ENCODE measurements at places on chromosomes 7 and 10. TPM values are rescaled to one million over a fixed set of nuclear protein-coding genes. Genes with fewer than 3 reads are reported as not detected.

The CHAT gene
- total RNA-seq: 0.14 TPM

The C10orf62 gene
- not detected for total RNA-seq

The UNCX gene
- not detected for total RNA-seq

The TMEM26 gene
- total RNA-seq: not detected

The SOSTDC1 gene
- not detected for total RNA-seq

The MMRN2 gene
- not detected for total RNA-seq

The C10orf53 gene
- not detected for total RNA-seq

The SLC18A3 gene
- total RNA-seq: not detected

The ERVW-1 gene
- not detected for total RNA-seq

The SPDYE2B gene
- not detected for total RNA-seq

The ABCC2 gene
- 1.5 TPM for total RNA-seq

The HIP1 gene
- 10.9 TPM for total RNA-seq

The ACSM6 gene
- not detected for total RNA-seq

The DGKB gene
- not detected for total RNA-seq

The CYP2C19 gene
- total RNA-seq: 0.42 TPM

The EBLN1 gene
- total RNA-seq: not detected

The FANK1 gene
- not detected for total RNA-seq

The HTR7 gene
- total RNA-seq: 0.10 TPM

The ITPRID1 gene
- total RNA-seq: not detected

The NME8 gene
- not detected for total RNA-seq

GRCh38 chr10:121627876-121628581 lies 29.8 kb upstream of the FGFR2 start:
- peaks cover 7% of the 10 kb centered on the region for H3K27me3 ChIP-seq
- DNase-seq: no peak
- no peak overlapping the region for H3K27ac ChIP-seq
- no peaks in the 10 kb centered on the region for H3K36me3 ChIP-seq
- no peak overlapping the region for H3K4me3 ChIP-seq

- peaks cover 11% of the 10 kb centered on the region for H3K4me1 ChIP-seq
- DNase-seq: no peak
- H3K4me3 ChIP-seq: no peak overlapping the region
- no peak overlapping the region for H3K27ac ChIP-seq
- no peaks in the 10 kb centered on the region for H3K27me3 ChIP-seq
These were observed 61.2 kb downstream of the SH3PXD2A start for GRCh38 chr10:103793920-103794883.

- H3K27ac ChIP-seq: no peak overlapping the region
- H3K27me3 ChIP-seq: peaks cover 6% of the 10 kb centered on the region
- peaks cover 10% of the 10 kb centered on the region for H3K36me3 ChIP-seq
- peaks cover 6% of the 10 kb centered on the region for H3K4me1 ChIP-seq
- H3K4me3 ChIP-seq: no peak overlapping the region
- no peak for DNase-seq
These were observed 92.3 kb downstream of the VTI1A start for GRCh38 chr10:112539340-112539739.

GRCh38 chr10:48470115-48470892 lies 134.6 kb downstream of the ARHGAP22 start:
- no peaks in the 10 kb centered on the region for H3K4me1 ChIP-seq
- no peak overlapping the region for H3K27ac ChIP-seq
- peaks cover 5% of the 10 kb centered on the region for H3K27me3 ChIP-seq
- no peaks in the 10 kb centered on the region for H3K36me3 ChIP-seq
- no peak for DNase-seq

GRCh38 chr10:48814933-48815332 lies 124.7 kb downstream of the LRRC18 start:
- no peaks in the 10 kb centered on the region for H3K27me3 ChIP-seq
- DNase-seq: no peak
- no peak overlapping the region for H3K27ac ChIP-seq
- H3K4me3 ChIP-seq: no peak overlapping the region
- no peaks in the 10 kb centered on the region for H3K36me3 ChIP-seq
- H3K4me1 ChIP-seq: no peaks in the 10 kb centered on the region

- no peak overlapping the region for H3K27ac ChIP-seq
- no peak for DNase-seq
- no peak overlapping the region for H3K4me3 ChIP-seq
These were observed 289.5 kb upstream of the AOAH start for GRCh38 chr7:37013771-37014170.

DNA sequence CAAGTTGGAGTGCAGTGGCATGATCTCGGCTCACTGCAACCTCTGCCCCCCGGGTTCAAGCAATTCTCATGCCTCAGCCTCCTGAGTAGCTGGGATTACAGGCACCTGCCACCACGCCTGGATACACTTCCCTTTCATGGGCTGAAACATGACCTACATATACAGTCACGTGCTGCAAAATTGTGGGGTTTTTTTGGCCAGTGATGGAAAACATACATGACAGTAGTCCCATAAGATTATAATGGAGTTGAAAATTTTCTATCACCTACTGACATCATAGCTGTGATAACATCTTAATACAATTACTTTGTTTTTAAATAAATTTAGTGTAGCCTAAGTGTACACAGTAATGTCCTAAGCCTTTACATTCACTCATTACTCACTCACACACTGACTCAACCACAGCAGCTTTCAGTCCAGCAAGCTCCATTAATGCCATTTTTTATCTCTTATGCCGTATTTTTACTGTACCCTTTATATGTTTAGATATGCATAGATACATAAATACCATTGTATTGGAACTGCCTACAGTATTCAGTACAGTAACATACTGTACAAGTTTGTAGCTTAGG lies 79.9 kb upstream of the TMEM196 start:
- no peak for DNase-seq
- no peaks in the 10 kb centered on the region for H3K4me1 ChIP-seq
- no peak overlapping the region for H3K4me3 ChIP-seq
- no peak overlapping the region for H3K27ac ChIP-seq
- H3K27me3 ChIP-seq: no peaks in the 10 kb centered on the region

GRCh38 chr10:100823194-100823593 lies 77.8 kb downstream of the PAX2 start:
- DNase-seq: no peak
- H3K4me3 ChIP-seq: no peak overlapping the region
- H3K4me1 ChIP-seq: peaks cover 9% of the 10 kb centered on the region
- peaks cover 65% of the 10 kb centered on the region for H3K27me3 ChIP-seq

DNA sequence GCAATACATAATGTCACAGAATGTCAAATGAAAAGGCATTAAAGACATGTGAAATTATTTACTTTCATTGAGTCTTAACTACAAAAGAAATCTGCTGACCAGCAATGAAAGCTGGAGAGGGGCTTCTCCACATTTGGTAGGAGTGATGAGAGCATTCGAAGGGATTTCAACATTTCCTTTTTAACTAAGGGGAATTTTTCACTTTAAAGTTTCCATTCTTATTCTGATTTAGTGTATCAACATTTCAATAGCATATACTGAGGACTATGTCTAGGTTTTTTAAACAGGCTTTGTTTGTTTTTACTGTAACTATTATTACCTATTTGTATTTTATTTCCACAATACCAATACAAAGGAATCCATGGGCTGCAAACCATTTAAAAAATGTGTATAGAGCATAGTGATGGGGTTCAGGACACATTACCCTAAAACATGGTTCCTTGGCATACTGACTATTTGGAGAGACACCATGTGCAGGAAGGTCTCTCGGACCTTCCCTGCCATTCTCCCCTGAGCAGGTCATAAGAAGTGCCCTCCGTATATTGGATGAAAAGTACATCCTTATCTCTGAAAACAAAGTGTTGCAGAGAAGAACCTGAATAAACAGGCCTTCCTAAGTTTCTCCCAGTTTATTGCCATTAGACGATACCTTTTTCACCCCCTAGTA lies 278.7 kb downstream of the DOCK4 start:
- no peak overlapping the region for H3K4me3 ChIP-seq
- H3K36me3 ChIP-seq: no peaks in the 10 kb centered on the region
- peaks cover 9% of the 10 kb centered on the region for H3K4me1 ChIP-seq
- H3K27ac ChIP-seq: no peak overlapping the region
- peaks cover 5% of the 10 kb centered on the region for H3K27me3 ChIP-seq
- no peak for DNase-seq

GRCh38 chr10:21159669-21160068 lies 262.6 kb upstream of the NEBL start:
- H3K4me1 ChIP-seq: no peaks in the 10 kb centered on the region
- H3K27ac ChIP-seq: no peak overlapping the region
- no peak for DNase-seq
- H3K27me3 ChIP-seq: peaks cover 21% of the 10 kb centered on the region
- H3K4me3 ChIP-seq: no peak overlapping the region

DNA sequence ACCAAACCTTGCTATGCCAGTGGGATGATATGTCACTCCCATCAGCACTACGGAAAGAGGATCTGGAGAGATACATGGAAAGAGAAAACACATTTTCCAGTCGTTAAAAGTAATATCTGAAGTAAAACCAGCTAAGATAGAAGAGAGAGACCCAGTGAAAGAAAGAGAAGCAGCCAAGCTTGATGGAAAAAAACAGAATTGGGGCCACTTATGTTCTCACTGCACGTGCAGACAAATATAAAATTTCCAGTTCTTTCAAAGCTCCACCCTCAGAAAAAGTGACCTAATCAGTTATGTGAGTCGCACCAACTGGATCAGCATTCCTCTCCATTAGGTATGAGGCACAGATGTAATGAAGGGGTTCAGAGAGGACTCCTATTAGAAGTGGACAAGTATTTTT lies 266.1 kb downstream of the MTERF1 start:
- H3K4me1 ChIP-seq: no peaks in the 10 kb centered on the region
- H3K27me3 ChIP-seq: no peaks in the 10 kb centered on the region
- H3K27ac ChIP-seq: no peak overlapping the region
- no peak overlapping the region for H3K4me3 ChIP-seq
- no peak for DNase-seq
- no peaks in the 10 kb centered on the region for H3K36me3 ChIP-seq

GRCh38 chr7:149787428-149788299 lies 14.3 kb upstream of the ZNF467 start:
- peaks cover 23% of the 10 kb centered on the region for H3K27me3 ChIP-seq
- peak; percentile 33 for DNase-seq
- peaks cover 6% of the 10 kb centered on the region for H3K4me1 ChIP-seq
- H3K4me3 ChIP-seq: no peak overlapping the region

- H3K36me3 ChIP-seq: no peaks in the 10 kb centered on the region
- no peak overlapping the region for H3K4me3 ChIP-seq
- no peaks in the 10 kb centered on the region for H3K4me1 ChIP-seq
- no peak overlapping the region for H3K27ac ChIP-seq
These were observed 345.7 kb downstream of the THSD7A start for GRCh38 chr7:11486271-11486670.

DNA sequence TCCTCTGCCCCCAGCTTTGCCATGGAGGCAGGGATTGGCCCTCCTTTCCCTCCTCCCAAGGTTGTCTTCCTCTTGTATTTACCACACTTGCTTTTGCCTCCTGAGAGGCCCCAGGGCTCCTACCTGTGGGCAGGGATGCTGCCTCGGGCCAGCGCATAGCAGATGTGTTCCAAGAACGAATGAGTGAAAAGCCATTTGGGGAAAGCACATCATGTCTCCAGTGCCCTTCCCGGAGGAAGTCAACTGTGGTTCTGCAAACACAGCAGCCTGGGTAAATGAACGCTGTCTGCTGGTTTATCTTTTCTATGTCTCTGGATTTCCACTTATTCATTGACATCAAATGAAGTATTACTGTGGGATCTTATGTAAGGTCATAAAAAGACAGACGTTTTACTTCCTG lies 161.7 kb downstream of the FANK1 start:
- no peak overlapping the region for H3K27ac ChIP-seq
- H3K36me3 ChIP-seq: no peaks in the 10 kb centered on the region
- no peak overlapping the region for H3K4me3 ChIP-seq
- peaks cover 5% of the 10 kb centered on the region for H3K27me3 ChIP-seq
- no peaks in the 10 kb centered on the region for H3K4me1 ChIP-seq
- DNase-seq: no peak

- DNase-seq: no peak
- no peaks in the 10 kb centered on the region for H3K36me3 ChIP-seq
- H3K27me3 ChIP-seq: no peaks in the 10 kb centered on the region
- no peak overlapping the region for H3K27ac ChIP-seq
- H3K4me3 ChIP-seq: no peak overlapping the region
These were observed 444.2 kb upstream of the MKI67 start for GRCh38 chr10:128570319-128570995.

DNA sequence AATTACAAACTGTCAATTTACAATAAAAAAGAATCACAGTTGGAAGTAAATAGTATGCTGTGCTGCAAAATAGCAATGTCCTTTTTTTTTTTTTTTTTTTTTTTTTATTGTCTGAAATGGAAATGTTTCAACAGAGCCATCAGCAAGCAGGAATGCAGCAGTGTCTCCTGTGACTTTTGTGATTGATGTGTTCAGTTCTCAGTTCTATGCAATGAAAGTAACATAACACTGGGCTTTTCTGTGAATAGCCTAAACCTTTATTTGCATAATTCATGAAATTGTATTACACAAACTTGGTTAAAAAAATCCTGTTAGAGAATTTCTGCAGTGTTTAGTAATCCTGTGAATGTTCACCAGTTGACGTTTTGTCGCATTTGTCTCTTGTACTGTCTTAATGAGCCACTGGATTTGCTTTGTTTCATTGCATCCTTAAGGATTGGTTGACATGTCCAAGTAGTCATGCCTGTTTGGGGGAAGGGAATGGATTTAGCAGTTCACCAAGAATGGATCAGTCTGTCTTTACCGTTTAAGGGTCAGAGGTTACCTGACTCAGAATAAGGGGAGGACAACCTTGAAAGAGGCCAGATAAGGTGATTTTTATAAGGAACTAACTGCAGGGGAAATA lies 192.7 kb downstream of the MLLT10 start:
- H3K36me3 ChIP-seq: peaks cover 2% of the 10 kb centered on the region
- H3K4me3 ChIP-seq: no peak overlapping the region
- no peaks in the 10 kb centered on the region for H3K27me3 ChIP-seq
- no peak overlapping the region for H3K27ac ChIP-seq
- H3K4me1 ChIP-seq: peaks cover 27% of the 10 kb centered on the region

DNA sequence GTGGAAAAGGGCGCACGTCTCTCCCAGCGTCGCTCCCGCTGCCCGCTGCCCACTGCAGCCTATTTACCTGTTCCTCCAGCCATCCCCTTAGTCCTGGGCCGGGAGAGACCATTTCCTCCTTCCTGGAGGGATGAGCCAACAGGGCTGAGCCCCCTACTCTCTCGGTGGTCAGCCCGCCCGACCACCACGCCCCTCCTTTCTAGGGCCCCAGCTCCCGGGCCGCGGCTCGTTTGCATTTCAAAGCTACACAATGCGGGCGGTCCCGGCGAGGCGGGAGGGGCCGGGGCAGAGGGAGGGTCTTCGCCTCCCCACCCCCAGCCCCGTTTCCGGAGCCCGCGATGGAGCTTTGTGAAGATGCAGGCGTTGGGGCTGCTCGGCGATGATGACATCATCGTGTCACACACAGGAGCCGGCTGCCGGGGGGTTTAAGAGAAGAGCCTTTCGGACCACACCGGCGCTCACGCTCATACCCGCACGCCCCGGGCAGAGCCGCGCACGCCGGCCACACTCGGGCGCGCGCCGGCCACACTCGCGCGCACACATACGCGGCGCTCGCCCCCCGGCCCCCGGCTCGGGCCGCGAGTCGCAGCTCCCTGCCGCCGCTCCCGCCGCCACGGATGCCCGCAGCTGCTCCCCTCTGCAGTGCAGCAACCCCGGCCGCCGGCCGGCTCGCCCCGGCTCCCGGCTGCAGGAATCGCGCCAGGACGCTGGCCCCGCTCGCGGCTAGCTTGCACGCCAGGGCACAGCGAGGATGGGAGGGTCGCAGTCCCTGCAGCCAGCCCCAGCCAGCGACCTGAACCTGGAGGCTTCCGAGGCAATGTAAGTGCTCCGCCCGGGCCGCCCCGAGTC lies 107.7 kb upstream of the BTBD16 start:
- no peak overlapping the region for H3K27ac ChIP-seq
- H3K4me1 ChIP-seq: no peaks in the 10 kb centered on the region
- no peak for DNase-seq

GRCh38 chr10:2944788-2945187 lies 122.6 kb upstream of the PFKP start:
- no peak overlapping the region for H3K27ac ChIP-seq
- H3K27me3 ChIP-seq: peaks cover 31% of the 10 kb centered on the region
- peaks cover 25% of the 10 kb centered on the region for H3K4me1 ChIP-seq
- no peak for DNase-seq
- H3K36me3 ChIP-seq: peaks cover 1% of the 10 kb centered on the region
- no peak overlapping the region for H3K4me3 ChIP-seq

Measured in activated T-cell treated with anti-CD3 and anti-CD28 coated beads, Interleukin-2, amount 50 U/mL, for 72 hours (primary cell).